Stimulated activated CD8-positive, alpha-beta memory T cell treated with anti-CD3 and anti-CD28 coated beads, Interleukin-15, amount 100 ng/mL, for 4 hours (primary cell): ENCODE measurements at places on chromosomes 2 and 18.
A peak's percentile ranks its signal among the peaks of the same experiment; 100 is the strongest.

GRCh38 chr2:182715121-182715891, 751 bp upstream of the DNAJC10 start:
- no peak for DNase-seq

- DNase-seq = no peak
Observed at GRCh38 chr2:29530281-29530680, 391.1 kb downstream of the ALK start.

DNA sequence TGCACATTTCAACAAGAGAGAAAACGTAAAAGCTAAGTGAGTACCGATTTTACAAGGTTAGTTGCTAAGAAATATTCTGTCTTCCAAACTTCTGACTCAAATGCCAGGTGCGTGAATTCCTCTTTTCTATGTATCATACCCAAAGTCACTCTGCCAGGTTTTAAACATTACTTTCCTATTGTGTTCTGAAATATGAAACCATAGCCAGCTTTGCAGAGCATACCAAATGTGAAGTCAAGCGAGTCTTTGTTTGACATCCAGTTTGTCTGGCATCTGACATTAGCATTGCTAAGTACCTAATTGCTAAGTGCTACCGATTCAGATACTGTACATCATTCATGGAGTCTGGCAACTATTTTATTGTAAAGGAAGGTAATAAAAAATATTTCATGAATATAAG, 321.9 kb upstream of the GALNT5 start:
- no peak for DNase-seq

GRCh38 chr2:232448304-232448690, 7.7 kb upstream of the ALPI start:
- no peak for DNase-seq

- no peak for DNase-seq
Observed at GRCh38 chr2:217667512-217667911, 335.3 kb downstream of the TNS1 start.

- DNase-seq = no peak
Observed at GRCh38 chr2:138846216-138846821, 66.1 kb upstream of the NXPH2 start.

- no peak for DNase-seq
Observed at GRCh38 chr2:170201734-170202393, 23.9 kb downstream of the MYO3B start.

GRCh38 chr2:16130906-16131400, 190.6 kb downstream of the MYCN start:
- DNase-seq = no peak

GRCh38 chr18:48915626-48916425, 34.9 kb downstream of the SMAD7 start:
- no peak for DNase-seq

DNA sequence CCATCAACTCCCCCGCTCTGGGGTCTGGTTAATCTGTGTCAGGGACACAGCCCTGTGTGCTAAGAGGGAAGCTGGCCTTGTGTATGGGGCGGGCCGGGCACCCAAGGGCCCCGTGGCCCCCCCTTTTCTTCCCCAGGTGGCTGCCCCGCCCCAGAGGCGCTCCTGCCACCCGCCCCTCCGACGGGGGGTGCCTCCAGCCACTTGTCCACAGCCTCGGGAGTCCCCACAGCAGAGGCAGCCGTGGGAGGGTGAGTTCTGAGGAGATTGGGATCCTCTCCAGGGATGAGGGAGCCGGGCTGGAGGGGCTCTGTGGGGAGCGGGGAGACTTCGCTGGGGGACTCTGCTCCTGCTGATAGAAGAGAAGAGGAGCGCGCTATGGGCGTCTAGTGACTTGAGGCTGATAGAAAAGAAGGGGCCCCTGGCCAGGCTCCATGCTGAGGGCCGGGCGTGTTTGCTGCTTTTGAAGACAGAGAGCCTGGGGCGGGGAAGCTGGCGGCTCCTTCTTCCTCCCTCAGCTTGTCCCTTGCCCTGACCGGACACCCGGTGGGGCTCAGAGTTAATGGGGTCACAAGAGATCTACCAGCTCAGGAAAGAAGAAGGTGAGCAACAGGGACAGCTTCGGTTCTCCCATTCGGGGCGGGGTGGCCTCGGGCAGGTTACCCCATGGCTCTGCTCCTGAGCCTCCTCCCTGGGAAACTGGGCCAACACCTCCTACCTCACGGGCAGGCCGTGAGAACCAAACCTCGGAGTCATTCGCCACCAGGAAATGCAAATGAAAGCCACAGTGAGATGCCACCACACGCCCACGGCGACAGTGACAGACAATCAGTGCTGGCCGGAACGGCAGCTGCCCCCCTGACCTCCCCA, 89.4 kb upstream of the TAF1B start:
- peak; percentile 45 for DNase-seq

GRCh38 chr2:85604568-85605339, 2.3 kb upstream of the TMEM150A start:
- no peak for DNase-seq

DNA sequence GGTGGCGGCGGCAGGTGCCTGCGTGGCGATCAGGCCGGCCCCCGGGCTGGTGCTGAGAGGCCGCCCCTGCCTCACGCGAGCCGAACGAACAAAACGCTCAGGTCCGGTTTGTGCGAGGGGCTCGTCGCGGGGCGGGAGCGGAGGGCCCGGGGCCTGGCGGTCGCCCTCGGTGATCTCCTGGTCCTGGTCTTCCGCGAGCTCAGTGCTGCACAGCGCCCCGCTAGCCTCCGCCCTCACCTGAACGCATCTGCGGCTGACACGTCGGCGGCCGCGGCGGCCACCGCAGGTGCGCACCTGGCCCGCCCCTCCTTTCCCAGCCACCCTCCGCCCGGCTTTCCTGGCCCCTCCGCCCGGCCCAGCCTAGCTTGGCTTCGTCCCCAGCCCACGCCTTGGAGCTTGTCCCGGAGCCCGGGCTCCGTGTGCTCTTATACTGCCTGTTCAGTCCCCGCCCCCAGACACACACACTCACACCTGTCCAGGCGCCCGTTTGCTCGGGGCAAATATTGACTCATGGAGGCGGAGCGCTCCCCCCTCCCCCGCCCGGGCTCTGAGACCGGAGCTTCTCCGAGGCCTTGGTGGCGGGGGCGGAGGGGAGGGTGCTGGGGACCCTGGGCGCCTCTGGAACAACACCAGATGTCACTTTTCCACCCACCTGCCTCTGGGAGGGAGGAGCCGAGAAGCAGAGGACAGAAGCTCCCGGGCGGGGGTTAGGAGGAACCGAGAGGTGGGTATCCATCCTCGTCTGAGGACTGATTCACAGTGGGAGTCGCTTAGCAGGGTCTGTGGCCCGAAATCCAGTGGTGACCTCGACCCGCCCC, 8.6 kb upstream of the CRYBA2 start:
- DNase-seq = peak; percentile 46

GRCh38 chr2:133811409-133812125, 243.3 kb upstream of the NCKAP5 start:
- DNase-seq = no peak

GRCh38 chr2:20797096-20797495, 25.8 kb downstream of the LDAH start:
- no peak for DNase-seq

- no peak for DNase-seq
Observed at GRCh38 chr2:240297256-240298116, 138.0 kb upstream of the GPC1 start.

GRCh38 chr2:204507636-204508035, 37.6 kb upstream of the PARD3B start:
- DNase-seq = no peak

DNA sequence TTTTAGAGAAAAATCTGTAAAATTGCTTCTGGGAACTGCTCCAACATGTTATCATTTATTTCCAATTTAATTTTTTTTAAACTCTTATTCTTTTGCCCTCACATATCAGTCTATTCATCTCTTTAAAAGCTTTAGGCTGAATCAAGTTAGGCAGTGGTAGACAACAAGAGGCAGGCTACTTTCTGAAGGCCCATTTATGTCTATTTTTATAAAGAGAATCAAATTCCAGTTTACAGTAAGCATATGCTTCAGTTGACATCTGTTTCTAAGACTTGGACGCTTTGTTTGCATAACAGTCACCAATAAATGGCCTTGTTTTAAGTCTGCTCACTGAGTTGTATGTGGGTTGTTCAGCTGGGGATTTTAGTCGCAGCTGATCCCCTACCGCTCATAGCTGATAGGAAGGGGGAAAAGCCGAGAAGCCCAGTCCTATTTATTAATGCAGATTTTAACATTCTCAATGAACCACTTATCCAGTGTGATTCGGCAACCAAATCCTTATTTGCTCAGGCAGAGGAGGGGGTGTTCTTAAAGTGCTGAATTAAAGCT, 260.4 kb upstream of the SIX3 start:
- DNase-seq = no peak

DNA sequence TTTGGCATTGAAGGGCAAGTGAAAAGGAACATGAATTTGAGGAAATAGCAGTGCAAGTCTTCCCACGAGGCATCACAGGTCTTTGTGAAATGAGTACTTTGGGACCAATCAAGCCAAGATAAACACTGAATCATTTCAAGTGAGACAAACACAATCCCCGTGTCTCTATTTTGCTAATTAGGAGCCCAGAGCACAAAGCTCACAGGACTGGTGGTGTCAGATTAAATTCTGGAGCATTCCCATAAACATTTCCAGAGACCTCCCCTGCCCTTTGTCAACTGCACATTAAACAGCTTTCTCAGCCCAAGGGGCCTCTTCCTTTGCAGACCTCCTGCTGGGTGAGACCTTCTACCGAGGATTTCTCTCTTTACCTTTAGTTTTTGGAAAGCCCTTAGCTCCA, 50.7 kb downstream of the DAPL1 start:
- no peak for DNase-seq

DNA sequence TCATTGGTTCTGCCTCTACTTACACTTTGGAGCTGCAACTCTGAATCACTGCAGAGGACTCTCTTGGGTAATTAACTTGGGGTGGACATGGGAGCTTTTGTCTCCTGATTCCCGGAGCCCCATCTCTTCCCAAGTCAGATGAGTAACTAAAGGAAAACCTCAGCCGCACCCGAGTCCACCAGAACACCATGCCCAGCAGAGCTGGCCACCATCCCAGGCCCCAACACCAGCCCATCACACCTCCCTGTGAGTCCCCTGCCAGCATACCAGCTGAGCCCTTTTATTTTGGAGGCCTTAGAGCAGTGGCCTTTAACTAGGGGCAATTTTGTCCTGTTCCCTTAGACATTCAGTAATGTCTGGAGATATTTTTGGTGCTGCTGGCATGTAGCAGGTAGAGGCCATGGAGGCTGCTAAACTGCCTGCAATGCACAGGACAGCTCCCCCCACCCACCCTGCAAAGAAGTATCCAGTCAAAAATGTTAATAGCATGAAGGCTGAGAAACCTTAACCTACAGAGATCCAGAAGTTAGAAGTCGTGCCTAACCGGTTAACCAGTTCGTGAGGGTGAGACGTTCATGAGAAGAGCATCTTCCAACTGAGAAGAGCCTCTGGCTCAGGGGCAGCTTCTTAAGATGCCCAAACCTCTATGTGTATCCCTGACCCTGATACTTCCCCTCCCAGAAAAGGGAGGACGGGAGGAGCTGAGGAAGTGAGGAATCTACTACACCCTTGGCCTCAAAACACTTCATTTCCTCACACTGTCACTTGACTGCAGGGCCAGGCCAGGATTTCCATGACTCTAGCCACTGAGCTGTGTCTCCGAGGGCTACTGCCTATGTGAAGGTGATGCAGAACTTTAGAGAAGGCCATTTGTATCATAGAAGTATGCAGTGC, 139.9 kb upstream of the EPAS1 start:
- DNase-seq = no peak

DNA sequence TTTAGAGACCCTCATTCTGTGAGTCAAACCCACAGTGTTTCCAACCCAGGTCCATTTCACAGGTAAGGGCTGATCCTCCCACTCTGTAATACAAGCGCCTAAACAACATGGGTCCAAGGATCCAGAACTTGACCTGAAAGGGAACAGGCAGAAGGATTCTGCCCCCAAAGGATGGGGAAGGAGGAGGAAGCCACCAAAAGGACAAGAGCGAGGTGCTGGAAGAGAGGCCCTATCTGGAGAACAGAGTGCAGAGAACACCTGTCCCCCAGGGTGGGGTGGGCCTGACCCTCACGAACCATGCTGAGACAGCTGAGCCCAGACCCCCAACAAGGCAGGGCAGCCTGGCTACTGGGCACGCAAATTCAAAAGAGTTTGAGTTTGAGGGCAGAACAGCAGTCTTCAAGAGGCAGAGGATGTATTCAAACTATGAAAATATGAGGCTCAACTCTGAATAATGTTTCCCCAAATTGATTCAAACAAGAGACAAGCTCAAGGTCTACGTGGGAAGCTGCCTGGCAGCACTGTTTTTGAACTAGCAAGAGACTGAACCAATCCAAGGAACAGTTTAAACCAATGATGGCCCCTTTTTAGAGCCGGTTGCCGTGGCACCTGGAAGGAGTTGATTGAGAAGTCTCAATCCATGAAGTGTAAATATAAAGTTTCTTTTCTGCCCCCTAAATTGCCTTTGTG, 212.7 kb downstream of the ALPK2 start:
- DNase-seq = no peak

- no peak for DNase-seq
Observed at GRCh38 chr2:138267161-138267901, 234.2 kb upstream of the SPOPL start.

DNA sequence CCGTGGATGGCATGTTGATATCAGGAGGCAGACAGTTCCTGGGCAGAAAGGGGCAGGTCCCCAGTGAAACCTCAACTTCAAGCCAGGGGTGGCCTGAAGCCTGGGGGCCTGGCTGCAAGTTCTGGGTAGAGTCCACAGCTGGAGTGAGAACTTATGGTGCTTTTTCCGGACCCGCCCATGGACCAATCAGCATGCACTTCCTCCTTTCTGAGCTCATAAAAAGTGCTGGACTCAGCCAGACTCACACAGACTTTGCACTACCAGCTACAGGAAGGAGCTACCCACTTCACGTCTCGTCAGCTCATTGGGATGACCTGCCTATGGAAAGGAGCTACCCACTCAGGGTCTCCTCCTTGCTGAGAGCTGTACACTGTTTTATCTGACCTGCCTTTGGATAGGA, 183.1 kb upstream of the MC4R start:
- no peak for DNase-seq

GRCh38 chr2:11163439-11164317, 8.4 kb downstream of the SLC66A3 start:
- DNase-seq = no peak

- DNase-seq = no peak
Observed at GRCh38 chr2:228681426-228681825, 499.9 kb upstream of the SPHKAP start.

- no peak for DNase-seq
Observed at GRCh38 chr2:203694191-203694590, 12.2 kb upstream of the CD28 start.

- DNase-seq = no peak
Observed at GRCh38 chr2:25483607-25484266, 142.0 kb upstream of the DNMT3A start.

- DNase-seq = no peak
Observed at GRCh38 chr18:7561909-7562460, 5.1 kb upstream of the PTPRM start.
